ENCODE measurements at places on chromosomes 4 and X.
A peak's percentile ranks its signal among the peaks of the same experiment; 100 is the strongest.

DNA sequence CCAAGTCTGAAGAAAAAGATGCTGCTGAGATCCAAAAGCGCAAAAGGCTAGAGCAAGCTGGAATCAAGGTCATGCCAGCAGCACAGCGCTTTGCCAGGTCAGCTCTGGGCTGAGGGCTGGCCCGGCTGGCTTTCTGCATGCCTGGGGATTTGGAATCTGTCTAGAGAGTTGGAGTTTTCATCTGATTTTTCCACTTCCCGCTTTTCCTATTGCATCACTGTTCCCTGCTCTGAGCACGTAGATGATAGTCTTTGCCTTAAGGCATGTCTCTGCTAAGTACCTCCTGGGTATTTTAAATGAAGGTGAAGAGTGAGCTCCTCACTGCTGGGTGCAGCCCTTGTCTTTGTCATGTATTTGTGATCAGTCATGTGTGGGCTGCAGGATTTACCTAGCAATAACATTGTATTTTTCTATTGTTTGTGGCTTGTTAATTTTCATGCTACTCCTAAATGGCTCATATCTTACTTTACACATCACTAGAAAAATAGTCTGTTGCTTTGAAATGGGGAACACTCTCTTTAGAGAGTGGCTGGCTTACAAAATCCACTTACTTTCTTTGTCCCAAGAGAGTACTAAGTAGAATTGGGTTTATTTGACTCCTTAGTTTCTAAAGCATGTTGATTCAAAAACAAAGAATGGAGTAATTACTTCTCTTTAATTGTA lies 82.8 kb downstream of the LIMCH1 start:
- DNase-seq, result no peak

DNA sequence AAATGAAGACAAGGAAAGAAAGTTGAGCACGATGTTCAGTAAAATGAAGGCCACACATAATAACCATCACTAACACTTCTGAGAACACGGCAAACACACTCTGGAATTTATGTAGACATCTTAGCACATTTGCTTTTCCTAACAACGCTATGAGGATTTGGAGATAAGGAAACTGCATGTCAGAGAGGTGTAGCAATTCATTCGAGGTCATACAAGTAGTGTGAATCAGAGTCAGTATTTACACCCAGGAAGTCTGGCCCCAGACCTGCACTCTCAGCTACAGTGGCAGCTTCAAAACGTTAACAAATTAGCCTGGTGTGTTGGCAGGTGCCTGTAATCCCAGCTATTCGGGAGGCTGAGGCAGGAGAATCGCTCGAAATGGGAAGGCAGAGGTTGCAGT lies 253.4 kb downstream of the PDGFC start:
- DNase-seq, result no peak

- DNase-seq, result no peak
These were observed 47.0 kb upstream of the NSUN7 start for GRCh38 chr4:40702800-40703151.

DNA sequence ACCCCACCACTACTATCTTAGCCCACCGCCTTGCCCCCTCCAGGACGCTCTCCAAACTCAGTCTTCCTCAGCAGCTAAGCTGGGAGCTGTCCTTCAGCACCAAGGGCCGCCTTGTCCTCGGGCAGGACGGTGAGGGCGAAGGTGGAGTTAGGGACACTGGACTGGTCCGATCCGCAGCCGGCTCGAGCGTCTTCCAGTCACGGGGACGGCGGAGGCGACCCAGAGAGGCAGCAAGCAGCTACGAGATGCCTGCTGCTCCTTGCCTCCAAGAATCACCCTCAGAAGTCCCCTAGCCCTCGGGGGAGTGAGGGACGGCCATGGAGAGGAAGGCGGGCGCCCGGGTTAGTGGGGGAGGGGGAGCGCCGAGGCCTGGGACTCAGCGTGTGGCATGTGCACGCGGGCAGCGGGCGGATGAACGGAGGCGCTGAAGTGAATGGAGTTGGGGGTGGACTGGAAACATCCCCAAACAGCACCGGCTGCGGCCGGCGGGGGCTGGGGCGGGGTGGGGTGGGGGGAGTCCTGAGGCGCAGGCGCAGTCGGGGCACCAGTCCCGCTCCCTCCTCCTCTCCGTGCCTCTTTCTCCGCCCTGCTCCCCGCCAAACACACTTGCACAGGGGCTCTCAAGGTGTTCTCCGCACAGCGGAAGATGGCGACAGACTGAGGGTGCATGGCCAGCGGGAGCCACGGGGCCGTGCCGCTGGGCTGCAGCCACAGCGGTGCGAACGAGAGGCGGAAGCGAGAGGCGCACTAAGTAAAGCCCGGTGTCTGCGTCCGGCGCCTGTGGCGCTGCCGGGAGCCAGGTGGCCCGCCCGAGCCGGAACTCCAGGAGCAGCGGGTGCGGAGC lies at the start of gene NALF2:
NALF2 (plus strand) TSS at position 545 of the 844 bp plus-strand sequence. CDS start 957 bp downstream, outside the sequence.
- DNase-seq, result peak; percentile 9

DNA sequence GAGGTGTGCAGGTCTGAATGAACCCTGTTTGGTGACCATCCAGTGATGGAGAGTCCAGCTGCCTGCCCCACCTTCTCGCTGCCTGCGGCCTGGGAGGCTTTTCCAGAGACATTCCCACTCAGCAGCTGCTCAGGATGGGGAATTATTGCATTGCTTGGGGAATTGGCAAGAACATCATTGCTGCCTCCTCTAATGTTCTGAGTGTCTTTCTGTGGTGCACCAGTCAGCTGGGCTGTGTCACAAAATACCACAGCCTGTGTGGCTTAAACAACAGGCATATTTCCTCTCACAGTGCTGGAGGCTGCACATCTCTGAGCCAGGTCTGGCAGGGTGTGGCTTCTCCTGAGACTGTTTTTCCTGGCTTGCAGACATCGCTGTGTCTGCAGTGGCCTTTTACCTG lies 86.8 kb upstream of the AFAP1 start:
- no peak for DNase-seq

GRCh38 chr4:158032733-158033415 lies 140.0 kb downstream of the GASK1B start:
- no peak for DNase-seq

DNA sequence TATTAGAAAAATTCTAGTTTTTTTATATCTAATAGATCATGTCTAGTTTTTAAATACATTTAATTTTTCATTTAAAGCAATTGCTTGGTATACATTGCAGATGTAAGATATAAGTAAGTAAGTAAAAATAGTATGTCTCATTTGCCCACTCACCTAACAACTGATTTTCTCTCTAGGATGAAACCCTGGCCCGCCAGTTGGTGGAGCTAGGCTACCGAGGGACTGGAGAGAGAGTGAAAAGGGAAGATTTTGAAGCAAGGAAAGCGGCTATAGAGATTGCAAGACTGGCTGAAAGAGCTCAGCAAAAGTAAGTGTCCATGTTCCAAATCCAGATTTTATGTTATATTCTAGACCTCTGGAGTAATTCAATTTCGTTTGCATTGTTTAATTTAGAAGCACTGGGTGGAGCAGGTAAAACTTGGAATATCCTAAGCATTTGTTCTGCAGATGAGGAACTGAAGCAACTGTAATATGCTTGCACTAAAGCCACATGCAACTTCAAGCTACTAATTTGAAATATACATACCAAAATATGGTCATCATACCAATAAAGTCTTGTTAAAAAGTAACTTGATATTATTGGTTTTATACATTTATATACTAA lies 27.1 kb downstream of the CFAP299 start:
- DNase-seq, result no peak

DNA sequence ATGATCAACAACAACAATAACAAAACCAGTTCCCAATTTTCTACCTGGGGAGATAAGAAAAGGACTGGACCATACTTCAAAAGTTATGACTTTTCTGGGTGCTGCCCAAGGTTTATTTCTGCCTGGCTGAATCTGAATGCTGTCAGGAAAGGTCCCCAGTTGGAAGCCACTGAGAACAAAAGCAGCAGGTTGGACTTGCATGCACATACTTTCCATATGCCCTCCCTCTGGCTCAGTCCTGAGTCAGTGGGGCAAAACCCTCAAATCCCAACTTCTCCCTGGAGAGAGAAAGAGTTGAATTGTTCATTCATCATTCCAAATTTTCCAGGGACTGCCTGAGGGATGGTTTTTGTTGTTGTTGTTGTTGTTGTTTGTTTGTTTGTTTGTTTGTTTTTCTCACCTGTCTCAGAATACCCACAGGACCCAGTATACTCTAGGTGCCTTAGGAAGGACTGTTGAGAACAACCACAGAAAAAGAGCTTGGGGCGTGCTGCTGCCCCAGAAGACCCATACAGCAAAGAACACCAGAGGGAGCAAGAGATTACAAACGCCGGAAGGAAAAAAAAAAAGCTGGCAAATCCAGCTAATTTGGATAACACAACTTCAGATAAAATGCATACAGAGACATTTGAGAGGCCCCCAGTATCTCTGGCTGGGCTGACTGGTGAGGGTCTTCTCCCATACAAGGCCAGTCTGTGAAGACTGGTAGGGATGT lies 138.9 kb upstream of the INPP4B start:
- peak; percentile 11 for DNase-seq

GRCh38 chr4:26220696-26221095 lies 100.1 kb upstream of the RBPJ start:
- peak; percentile 57 for DNase-seq

- DNase-seq, result no peak
These were observed 9.7 kb downstream of the TSR2 start for GRCh38 chrX:54449929-54450328.

DNA sequence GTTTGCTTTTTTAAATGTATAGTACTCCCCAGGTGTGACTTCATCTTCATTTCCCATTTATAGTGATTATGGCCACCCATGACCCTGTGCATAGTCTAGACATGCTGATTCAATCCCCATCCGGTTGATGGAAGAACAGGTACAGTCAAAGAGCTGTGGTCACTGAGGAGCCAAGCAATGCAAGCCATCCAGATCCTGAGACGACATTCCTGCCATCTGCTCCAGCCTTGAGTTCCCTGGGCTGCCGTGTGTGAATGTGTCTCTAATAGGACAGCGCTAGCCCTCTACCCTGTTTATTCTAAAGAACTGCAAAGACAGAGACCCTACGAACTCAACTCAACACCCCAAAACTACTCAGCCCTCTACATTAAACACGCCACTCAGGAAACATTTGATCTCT lies 1.7 kb downstream of the KCNIP4 start:
- DNase-seq, result no peak

GRCh38 chrX:15579778-15580747 lies 20.7 kb downstream of the ACE2 start:
- DNase-seq, result no peak

DNA sequence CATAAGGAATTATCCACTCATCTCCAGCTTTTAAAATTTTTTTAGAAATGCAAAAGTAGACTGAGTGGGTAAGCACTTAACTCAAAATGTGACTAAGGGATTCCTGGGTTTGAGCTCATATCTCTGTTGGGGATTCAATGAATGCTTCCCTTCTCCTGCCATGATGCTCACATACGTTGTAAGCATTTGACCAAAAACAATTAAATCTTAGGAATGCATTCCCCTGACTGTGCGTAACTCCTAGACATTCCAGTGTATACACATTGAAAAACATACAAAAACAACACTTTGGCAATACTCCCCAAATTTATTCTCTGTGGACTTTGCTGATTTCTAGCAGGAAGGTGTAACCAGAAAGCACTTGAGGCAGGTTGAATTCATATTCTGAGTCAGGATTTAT lies 29.8 kb downstream of the SPANXA2 start:
- no peak for DNase-seq

DNA sequence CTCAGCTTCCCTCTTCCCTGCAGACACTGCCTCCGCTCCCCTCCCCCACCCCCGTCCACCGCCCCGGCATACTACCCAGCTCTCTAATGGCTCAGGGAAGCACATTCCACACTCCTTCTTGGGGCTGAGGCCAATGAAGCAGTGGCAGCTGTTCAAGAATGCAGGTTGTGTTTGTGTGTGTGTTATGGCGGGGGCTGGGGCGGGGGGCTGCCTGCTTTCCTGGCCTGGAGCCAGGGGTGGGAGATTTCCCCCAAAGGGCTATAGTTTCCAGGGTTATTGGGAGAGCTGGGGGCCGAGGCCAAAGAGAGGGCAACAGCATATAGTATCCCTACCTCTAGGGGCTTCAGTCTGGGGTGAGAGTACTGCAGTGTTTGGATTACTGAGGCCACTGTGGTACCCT lies 149.4 kb downstream of the EFNB1 start:
- DNase-seq, result peak; percentile 10

- no peak for DNase-seq
These were observed 91.4 kb downstream of the CLNK start for GRCh38 chr4:10593130-10593529.

DNA sequence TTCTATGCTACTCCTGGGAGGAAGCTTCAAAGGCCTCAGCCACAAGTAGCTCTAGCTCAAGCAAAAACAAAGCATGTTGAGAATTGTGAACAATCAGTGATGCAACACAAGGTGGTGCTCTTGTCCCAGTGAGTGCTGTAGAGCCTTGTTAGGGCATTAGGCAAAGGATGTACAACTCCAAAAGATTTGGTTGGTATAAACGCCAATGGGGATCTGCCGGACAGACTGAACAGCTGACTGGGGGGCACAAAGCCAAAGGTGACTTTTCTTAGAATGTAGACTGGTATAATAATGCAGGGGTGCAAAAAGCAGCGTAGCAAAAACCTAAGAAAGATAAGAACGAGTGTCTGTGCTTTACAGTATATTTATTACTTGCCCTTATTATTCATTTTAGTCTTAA lies 62.6 kb upstream of the ALB start:
- peak; percentile 21 for DNase-seq

DNA sequence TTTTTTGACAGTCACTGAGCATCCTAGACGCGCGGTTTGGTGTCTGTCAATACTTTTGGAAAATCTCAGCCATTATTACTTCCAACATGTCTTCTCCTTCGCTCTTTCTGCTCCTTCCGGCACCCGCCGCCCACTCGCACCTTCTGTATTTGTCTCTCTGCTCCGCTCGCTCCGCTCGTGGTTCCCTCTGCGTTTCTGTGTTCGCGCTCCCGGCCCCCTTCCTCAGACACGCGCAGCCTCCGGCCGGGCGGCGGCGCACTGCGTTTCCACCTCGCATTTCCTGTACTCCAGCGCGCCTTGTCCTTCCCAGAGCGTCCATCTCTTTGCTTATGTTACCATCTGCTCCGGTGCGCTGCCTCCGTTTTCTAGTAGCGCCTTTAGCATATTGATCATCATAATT lies 21.1 kb downstream of the PDE6B start:
- DNase-seq, result no peak

DNA sequence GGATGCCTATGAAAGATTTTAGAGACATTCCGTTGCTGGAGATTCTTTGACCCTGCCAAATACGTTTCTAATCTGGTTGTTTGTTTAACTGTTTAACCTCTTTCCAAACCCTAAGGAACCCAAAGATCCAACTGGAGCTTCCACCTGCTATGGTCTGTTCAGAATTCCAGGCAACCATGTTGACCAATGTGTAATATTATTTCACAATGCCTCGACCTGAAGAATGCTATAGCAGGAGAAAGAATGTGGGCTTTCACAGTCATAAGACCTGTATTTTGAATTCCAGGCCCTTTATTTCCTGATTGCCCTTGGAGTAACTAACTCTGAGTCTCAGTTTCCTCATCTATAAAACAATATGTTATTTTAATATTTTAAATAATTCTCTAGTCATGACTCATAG lies 90.8 kb downstream of the COL25A1 start:
- DNase-seq, result no peak

GRCh38 chrX:113399506-113400192 lies 559.0 kb upstream of the AMOT start:
- DNase-seq, result no peak

Measured in HTR-8/SVneo (cell line).